Hippocampal formation (tissue), 2 donors: ENCODE measurements at places on chromosomes 16 and 17.

- DNase-seq: no peak
These were observed 20.9 kb downstream of the HSD11B2 start for GRCh38 chr16:67451704-67452435.

DNA sequence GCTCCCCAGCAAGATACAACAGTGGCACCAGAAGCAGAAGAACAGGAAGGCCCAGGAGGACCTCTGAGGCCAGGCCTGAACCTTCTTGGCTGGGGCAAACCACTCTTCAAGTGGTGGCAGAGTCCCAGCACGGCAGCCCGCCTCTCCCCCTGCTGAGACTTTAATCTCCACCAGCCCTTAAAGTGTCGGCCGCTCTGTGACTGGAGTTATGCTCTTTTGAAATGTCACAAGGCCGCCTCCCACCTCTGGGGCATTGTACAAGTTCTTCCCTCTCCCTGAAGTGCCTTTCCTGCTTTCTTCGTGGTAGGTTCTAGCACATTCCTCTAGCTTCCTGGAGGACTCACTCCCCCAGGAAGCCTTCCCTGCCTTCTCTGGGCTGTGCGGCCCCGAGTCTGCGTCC, 11.9 kb downstream of the CES3 start:
- no peak for DNase-seq

- no peak for DNase-seq
These were observed 292.0 kb downstream of the CPPED1 start for GRCh38 chr16:12511708-12512107.

GRCh38 chr17:62898239-62898864, 67.7 kb upstream of the TANC2 start:
- DNase-seq: no peak
